ENCODE measurements at places on chromosomes 7 and 10.

DNA sequence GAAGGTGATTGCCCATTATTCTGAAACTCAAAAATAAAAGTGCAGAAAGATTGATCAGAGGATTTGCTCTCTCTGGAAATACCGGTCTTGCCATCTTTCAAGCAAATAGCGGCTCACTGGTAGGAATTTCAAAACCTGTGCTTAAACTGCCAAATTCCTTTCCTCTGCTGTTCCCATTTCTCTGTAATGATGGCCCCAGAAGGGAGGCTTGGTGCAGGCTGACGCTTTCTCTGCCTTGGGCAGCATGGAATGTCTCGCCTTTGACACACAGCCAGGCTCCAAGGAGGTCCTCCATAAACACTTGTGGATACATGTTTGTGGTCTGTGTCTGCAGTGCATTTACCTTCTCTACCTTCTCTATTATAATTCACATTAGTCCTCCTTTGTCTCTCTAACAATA lies 146.8 kb downstream of the HIBADH start:
- no peak for DNase-seq

- DNase-seq: no peak
These were observed 46.1 kb downstream of the MPP7 start for GRCh38 chr10:28256776-28257175.

DNA sequence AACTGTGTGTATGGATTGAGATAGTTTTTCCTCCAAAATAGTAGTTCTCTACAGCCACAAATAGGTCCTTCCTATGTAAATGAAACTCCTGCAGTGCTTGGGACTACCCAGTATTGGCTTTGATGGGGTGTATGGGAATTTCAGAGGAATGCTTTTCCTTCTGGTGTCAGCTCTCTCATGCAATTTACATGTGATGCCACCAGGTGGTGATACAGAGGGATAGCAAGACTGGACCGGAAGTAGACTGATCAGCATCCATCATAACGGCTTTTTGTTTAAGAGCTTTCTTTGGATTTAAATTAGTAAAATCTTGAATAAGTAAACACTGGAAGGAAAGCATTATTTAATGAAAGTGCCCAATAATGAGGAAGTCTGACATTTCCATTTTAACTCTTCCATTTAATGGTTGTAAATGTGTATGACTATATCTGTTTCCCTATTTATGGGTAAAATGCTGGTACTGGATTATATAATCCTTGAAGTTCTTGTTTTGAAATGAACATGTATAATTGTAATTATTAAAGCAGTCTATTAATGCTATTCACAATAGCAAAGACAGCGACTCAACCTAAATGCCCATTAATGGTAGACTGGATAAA lies 22.7 kb downstream of the DYNC1I1 start:
- peak; percentile 19 for DNase-seq

GRCh38 chr10:90751107-90751997 lies 106.5 kb downstream of the HTR7 start:
- peak; percentile 62 for DNase-seq

DNA sequence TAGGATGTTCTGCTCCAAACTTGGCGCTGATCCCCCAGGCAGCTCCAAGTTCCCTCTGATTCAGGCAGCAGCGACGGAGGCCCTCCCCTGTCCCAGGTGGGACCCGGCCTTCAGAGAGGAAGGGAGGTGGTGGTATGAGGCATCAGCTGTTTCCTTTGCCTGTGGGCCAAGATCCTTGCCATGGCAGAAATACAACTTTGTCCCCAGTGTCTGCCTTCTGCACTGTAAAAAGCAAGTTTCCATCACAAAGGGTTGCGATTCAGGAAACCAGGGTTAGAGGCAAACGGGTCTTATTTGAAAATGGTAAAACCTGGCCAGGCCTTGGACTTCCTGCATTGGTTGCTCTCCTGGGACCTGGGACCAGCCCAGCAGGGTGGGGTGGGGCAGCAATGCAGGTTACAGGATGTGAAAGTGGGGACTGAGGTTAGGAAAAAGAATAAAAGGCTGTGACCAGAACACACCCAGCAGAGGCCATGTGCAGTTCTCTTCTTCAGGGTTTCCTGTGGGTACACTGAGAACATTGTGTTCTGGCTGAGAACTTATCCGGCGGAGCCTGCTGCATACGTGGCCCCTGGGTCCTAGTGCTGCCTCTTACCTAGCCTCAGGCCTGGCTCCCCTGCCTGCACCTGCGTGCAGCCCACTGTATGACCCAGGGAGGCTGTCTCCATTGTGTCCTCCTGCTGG lies 25.1 kb upstream of the DDIT4 start:
- DNase-seq: peak; percentile 57

All from mesenchymal stem cell (in vitro differentiated cells and primary cell).